NCI-H1930 (cell line): ENCODE measurements at places on chromosomes 5 and 9.

DNA sequence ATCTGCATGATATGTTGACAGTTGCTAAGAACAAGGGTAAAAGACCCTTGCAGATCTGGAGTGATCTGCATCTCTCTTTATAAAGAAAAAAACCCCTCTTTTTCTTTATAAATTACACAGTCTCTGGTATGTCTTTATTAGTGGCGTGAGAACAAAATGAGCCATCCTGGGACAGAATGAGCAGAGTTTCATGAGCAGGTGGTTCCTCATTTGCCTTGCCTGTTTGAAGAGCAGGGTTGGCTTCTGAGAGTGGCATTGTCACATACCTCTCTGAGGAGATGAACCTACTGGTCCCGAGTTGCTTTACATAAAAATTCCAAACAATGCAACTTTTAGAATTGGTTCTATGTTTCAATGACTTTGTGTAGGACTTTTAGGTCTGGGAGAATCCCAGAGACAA is 94.3 kb downstream of the INSYN2B start:
- DNase-seq = no peak

- DNase-seq = no peak
Observed at GRCh38 chr5:72480841-72481240, 26.4 kb downstream of the ZNF366 start.

- no peak for DNase-seq
Observed at GRCh38 chr9:87849144-87849758, 33.4 kb upstream of the SPATA31E1 start.

GRCh38 chr9:94639999-94640376 is 670 bp upstream of the FBP1 start:
- DNase-seq = no peak

DNA sequence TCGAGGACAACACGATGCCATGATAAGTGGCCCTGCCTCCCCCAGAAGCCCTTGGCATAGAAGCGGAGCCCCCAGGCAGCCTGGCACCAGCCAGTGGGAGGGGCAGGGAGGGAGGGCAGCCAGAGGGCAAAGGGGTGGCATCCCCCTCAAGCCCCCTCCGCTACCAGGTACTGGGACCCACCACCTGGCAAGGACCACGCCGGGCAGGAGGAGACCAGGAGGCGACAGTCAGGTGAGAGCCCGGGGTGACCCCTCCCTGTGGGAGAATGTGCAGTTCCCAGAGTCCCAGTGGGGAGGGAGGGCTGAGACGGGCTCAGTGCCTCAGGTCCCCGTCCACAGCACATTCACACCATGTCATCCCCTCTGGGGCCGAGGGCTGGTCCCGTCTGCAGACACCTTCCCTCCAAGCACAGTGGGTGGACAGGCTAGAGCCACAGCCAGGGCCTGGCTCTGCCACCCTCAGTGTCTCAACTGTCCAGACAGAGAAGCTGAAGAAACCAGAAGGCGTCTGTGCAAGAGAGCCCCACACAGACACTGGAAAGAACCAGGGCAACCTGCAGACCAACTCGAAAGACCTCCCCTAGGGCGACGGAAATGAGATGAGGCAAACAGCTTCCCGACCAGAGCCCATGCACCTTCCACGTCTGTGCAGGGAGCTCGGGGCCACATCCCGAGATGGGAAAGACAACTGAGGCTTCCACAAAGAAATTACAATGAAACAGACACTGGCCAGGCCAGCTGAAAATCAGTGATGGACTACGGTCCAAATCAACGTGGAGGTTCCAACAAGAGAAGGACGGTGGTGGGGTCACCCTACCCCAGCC is 11.1 kb downstream of the BRD3 start:
- DNase-seq = no peak

GRCh38 chr9:122232796-122233306 is 4.1 kb upstream of the LHX6 start:
- no peak for DNase-seq

DNA sequence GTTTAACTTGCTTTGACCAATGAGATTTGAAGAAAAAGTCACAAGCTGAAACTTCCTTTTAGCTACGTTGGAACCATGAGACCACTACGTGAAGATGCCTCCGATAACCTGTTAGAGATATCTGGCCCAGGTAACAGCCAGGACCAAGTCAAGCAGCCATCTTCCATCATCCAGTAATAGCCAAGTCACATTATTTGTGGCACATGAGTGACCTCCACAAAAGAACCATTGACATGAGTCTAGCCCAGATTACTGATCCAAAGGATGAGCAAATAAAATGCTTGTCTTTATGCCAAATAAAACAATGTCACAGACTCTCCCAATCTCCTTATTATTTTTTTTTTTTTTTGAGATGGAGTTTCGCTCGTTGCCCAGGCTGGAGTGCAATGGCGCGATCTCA is 1.6 kb downstream of the DEPDC1B start:
- DNase-seq = no peak

DNA sequence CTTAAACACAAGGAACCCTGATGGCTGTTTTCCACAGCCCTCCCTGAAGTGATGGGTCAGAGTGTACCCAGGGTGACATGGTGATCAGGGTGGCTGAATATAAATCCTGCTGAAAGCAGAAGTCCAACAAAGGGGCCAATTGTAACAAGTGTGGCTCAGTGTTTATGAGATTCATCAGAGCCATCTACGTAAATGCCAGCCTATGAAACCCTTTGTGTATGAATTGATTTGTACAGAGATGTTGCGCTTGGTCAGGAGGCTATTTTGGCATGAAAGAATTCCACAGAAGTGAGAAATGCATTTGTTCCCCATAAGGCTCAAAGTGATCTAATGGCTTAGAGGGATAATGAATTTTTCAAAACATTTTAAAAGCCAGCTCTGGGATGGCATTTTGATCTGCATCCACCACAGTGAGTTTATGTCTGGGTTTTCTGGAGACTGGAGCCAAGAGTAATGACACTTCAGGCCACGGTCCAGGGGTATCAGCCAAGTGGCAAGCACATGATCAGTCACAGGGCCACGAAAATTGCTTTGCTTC is 12.4 kb downstream of the PRUNE2 start:
- DNase-seq = no peak

- DNase-seq = no peak
Observed at GRCh38 chr5:135179308-135179980, 145.4 kb upstream of the PITX1 start.

- no peak for DNase-seq
Observed at GRCh38 chr5:93359296-93359959, 221.6 kb downstream of the NR2F1-AS1 start.

GRCh38 chr9:98147582-98147981 is 28.6 kb upstream of the TRIM14 start:
- no peak for DNase-seq

DNA sequence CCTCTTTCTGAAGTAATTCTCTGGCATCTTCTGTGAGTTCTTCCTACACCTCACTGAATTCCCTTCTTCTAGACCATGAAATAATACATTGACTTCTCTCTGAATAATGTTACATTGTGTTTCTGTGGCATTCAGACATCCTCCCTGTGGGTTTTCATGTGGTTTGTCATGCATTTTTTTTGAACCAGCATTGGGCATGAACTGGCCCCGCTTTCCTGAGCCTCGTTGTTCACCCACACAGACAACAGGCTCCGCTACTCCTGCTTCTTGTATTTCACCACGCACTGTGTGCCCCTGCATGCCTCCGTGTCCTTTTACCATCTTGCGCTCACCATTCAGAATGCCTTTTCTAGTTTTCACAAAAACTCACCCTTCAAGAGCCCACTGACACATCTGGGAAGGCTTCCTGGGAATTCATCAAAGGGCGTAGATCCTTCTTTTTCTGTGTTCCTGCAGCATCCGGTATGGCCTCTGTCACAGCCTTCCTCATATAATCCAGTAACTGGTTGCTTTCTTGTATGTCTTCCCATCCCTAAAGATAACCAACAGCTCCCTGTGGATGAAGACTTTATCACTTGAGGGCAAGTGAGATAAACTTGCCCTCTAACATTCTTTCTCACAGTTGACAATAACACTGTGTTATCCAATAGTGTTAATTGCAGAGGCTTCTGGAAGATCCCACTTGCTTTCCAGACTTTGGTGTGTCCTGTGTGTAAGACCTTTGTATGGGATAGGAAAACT is 51.5 kb upstream of the ADAMTSL1 start:
- DNase-seq = no peak

DNA sequence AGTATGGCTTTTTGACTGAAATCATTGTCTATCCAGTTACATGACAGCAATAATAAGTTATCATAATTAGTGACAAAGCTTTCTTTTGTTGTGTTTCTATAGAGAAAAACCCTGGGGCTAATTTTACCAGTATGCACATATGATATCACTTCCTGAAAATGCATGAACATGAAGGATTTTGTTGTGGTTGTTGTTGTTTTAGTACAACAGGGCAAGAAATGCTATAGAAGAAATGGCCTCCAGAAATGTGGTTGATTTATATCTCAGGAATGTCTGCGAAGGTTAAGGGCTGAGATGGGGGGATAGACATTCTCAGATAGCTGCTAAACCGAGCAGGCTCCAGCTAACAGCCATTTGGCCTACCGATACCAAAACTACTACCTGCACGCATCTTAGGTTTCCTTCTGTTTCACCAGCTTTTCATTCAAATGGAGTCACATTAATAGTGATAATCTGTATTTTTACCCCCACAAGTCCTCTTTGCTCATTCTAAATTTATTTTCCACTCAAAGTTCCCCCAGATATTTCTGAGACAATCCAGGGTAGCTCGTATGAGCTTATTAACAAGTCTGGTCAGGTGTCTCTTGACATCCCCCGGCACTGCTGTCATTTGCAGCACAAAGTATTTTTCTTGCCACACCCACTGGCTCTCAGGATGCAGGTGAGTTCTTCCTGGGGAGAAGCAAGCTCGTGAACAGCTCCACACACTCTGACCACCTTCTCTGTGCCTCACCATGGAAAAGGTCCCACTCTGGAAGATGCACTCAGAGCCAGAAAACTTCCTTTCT is 232.4 kb upstream of the GAS1 start:
- no peak for DNase-seq

DNA sequence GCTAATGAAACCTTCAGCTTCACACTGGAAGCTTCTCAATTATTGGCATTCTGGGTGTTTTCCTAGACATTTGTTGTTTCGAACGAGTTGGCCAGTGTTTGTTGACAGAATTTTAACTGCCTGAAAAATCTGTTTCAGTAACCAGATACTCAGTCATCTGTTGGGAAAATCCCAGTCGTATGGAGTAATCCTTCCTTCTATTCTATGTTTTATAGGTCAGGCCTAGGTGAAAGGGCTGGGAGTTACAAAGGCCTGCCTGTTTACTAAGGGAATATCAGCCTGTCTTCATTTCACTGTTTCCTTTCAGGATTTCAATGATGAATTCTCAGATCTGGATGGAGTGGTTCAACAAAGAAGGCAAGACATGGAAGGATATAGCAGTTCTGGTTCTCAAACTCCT is 59.9 kb downstream of the GRAMD2B start:
- no peak for DNase-seq

DNA sequence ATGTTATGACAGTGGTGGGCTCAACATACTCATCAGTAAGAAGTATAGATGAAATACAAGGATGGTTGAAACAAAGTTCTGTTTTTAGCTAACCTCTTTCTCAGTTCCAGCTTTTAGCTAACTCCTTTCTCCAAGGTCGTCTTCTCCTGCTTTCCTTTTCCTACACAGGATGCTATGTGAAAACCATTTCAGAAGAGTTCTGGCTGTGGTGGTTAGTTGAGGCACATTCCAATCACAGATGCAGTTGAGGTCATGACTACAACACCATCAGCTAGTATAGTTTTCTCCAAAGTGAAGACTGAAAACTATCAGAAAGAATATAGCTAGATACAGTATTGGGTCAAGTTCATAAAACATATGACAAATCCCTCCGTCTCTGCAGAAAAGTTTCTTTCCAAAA is 477.7 kb upstream of the C9orf72 start:
- DNase-seq = no peak

- DNase-seq = no peak
Observed at GRCh38 chr9:84742261-84742660, 72.7 kb downstream of the NTRK2 start.

DNA sequence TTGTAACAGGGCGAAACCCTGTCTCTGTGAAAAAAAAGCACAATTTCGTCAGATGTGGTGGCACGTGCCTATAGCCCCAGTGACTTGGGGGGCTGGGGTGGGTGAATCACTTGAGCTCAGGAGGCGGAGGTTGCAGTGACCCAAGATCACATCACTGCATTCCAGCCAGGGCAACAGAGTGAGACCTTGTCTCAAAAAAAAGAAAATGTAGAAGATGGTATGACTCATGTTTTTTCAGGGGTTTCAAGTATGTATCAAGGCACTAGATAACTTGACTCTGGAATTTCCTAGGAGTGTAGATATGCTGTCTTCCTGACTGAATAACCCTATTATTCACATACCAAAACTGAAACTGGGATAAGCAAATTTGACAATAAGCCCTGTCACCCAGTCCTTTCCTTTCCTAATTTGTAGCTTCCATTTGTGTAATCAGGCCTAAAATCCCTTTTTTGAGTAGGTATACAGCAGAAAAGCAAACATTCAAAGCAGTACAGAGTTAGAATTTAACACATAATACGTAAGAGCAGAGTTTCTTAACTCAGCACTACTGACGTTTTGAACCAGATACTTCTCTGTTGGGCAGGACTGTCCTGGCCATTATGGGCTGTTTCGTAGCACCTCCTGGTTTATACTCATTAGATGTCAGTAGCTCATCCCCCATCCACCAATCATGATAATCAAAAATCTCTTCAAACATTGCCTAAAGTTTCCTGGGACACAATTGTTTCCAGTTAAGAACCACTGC is 17.3 kb upstream of the ANKRD18B start:
- no peak for DNase-seq

DNA sequence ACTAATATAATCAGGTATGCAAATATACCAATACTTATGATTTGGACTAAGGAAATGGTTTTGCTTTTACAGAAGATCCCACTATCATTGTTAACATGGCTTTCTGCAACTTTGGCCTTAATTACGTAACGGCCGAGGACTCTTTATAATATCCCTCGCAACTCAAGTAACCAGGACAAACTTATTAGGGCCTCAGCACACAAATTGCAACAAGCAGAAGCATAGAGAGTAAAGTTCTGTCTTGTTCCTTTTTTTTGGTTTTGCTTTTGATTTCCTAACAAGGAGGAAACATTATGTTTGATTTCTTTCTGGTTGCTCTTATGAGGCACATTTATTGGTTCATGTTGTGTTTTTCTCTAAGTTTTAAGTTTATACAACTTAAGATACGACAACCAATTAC is 60.4 kb downstream of the RORB start:
- no peak for DNase-seq

DNA sequence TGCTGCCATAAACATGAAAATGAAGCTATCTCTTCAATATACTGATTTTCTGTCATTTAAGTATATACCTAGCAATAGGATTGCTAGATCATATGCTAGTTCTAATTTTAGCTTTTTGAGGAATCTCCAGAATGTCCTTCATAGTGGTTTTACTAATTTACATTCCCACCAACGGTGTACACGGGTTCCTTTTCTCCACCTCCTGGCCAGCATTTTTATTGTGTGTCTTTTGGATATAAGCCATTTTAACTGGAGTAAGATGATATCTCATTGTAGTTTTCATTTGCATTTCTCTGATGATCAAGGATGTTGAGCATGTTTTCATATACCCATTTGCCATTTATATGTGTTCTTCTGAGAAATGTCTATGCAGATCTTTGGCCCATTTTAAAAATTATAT is 446.5 kb downstream of the GABRG2 start:
- DNase-seq = no peak
